Left forelimb (tissue), 1 donor: ENCODE measurements at places on chromosomes 1 and 21.

GRCh38 chr1:51738681-51739080 lies 121.8 kb downstream of the OSBPL9 start:
- DNase-seq: no peak

- no peak for DNase-seq
Measured at GRCh38 chr21:36422279-36423098, 37.3 kb downstream of the CHAF1B start.

- no peak for DNase-seq
Measured at GRCh38 chr1:230915078-230915477, 46.8 kb upstream of the C1orf198 start.

GRCh38 chr21:15908187-15908586 lies 178.4 kb downstream of the USP25 start:
- no peak for DNase-seq

DNA sequence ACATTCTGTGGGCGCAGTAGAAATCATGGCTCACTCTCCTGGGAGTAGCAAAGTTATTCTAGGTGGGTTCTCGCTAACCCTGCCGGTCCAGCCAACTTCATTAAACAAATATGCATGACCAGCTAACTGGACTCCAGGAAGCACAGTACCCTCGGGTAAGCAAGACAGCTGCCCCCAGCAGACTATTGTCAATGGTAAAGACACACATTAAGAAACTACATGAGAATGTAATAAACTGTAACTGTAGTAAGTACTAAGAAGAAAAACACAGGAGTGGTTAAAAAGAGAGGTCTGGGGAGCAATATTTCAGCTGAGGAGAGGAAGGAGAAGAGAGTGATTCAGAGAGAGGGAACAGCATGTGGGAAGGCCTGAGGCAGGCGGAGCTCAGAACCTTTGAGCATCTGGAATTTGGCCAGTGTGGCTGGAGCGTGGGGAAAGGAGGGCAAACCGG lies 7.4 kb downstream of the SLC2A5 start:
- no peak for DNase-seq
